Bronchial smooth muscle cell (primary cell): ENCODE measurements at places on chromosomes 1 and 21. TPM values are rescaled to one million over a fixed set of nuclear protein-coding genes. Genes with fewer than 3 reads are reported as not detected.

LCE3D gene
- total RNA-seq = not detected in 2 replicates

LIPI gene
- total RNA-seq = not detected in 2 replicates

REN gene
- total RNA-seq = not detected in 2 replicates

PPT1 gene
- total RNA-seq = 24.6 and 36.3 TPM in 2 replicates

KRTAP20-2 gene
- not detected in 2 replicates for total RNA-seq

HSD3B1 gene
- total RNA-seq = 0.16 TPM in 1 of 2 replicates, not detected in the other

DIRAS3 gene
- 1.3 and 5.2 TPM in 2 replicates for total RNA-seq

CD53 gene
- total RNA-seq = not detected in 2 replicates

BNIPL gene
- total RNA-seq = 0.16 and 0.26 TPM in 2 replicates

CNN3 gene
- total RNA-seq = 128 and 213 TPM in 2 replicates

F5 gene
- not detected in 2 replicates for total RNA-seq

IL22RA1 gene
- 0.09 TPM in 1 of 2 replicates, not detected in the other for total RNA-seq

SLC45A1 gene
- 1.4 and 2.6 TPM in 2 replicates for total RNA-seq

SUSD4 gene
- total RNA-seq = under 0.01 TPM in 1 of 2 replicates, not detected in the other

CCT3 gene
- 335 and 443 TPM in 2 replicates for total RNA-seq

CAPN2 gene
- 391 and 436 TPM in 2 replicates for total RNA-seq
